ENCODE measurements at places on chromosomes 11 and 22. TPM values are rescaled to one million over a fixed set of nuclear protein-coding genes. Genes with fewer than 3 reads are reported as not detected.

DNA sequence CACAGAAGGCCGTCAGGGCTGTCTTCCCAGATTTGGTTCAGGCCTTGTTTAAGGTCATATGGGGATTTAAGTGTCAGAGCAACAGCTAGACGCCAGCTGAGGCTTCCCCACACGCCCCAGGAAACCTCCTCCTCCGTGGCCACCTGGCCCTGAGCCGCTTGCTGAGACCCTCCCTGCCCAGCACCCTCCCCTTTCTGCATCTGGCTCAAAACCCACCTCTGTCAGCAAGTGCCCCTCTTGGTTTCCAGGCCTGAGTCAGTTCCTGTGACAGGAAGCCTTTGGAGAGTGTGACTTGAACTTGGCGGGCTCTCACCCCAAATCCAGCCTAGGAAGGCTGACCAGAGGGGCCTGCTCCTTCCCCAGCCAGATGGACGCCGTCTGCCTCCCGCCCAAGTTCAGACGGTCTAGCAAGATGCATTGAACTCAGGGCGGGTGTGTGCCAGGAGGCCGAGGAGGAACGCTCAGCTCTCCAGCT lies 561 bp downstream of the FXYD2 start:
- peaks cover 30% of the 10 kb centered on the region for H3K4me1 ChIP-seq
- peak overlapping the region; percentile 94 for H3K27ac ChIP-seq
- no peaks in the 10 kb centered on the region for H3K36me3 ChIP-seq
- no peak overlapping the region for H3K4me3 ChIP-seq

DNA sequence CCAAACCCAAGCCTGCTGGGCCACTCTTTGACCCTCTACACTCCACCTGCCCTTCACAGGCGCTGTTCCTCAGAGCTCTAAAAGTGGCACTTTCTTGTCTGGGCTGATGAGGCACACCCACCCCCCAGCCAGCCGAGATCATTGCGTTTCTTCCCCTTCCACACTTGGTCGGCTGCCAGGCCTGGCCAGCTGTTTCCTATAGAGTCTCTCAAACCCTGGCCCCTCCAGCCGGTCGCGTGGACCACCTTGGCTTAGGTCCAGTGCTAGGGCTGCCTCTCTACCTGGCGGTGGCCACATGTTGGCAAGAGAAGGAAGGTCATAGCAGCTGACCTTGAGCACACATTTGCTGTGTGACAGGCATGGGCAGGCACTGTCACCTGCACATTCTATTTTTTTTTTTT lies 60.6 kb downstream of the PPP6R2 start:
- peaks cover 21% of the 10 kb centered on the region for H3K4me1 ChIP-seq
- H3K27me3 ChIP-seq: no peaks in the 10 kb centered on the region
- H3K36me3 ChIP-seq: peaks cover 11% of the 10 kb centered on the region
- H3K27ac ChIP-seq: no peak overlapping the region
- DNase-seq: peak; percentile 87

DNA sequence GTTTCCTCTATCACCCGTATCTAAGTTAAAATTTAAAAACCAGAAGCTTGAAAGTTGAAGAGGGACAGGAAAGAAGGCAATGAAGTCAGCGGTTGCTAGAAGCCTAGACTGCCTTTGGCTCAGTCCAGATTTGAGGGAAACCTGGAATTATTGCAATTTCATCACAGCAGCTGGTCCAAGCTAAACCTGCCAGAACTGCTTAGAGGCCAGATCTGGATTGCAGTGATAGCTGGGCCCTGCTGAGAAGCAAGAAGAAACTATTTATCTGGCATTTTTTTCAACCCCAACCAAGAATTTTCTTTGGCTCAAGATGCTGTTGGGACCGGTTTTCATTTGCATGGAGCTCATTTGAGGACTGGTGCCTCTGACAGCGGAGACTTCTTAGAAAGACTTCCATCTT lies 121.5 kb upstream of the TEAD1 start:
- H3K27me3 ChIP-seq: peaks cover 8% of the 10 kb centered on the region
- no peaks in the 10 kb centered on the region for H3K36me3 ChIP-seq
- no peaks in the 10 kb centered on the region for H3K4me1 ChIP-seq
- no peak overlapping the region for H3K4me3 ChIP-seq
- H3K27ac ChIP-seq: no peak overlapping the region

DNA sequence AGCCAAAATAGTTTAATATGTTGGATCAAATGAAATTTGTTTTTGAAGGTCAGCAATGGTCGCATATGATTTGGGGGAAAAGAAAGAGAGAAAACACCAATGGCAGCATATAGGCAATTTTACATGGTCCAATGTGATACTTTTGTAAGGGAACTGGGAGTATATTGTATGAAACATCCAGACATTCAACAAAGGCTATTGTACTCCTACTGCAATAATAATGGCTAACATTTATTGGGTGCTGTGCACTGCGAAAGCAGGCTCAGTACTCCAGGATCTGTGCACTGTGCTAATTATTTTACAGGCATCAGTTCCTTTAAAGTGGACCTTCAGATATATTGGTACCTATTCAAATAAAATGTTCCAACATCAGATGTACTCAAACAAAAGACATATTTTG lies 5.9 kb upstream of the OR10V1 start:
- no peak overlapping the region for H3K27ac ChIP-seq
- DNase-seq: no peak
- H3K4me3 ChIP-seq: no peak overlapping the region
- H3K27me3 ChIP-seq: peaks cover 2% of the 10 kb centered on the region

- peaks cover 3% of the 10 kb centered on the region for H3K36me3 ChIP-seq
- H3K4me3 ChIP-seq: no peak overlapping the region
- H3K4me1 ChIP-seq: no peaks in the 10 kb centered on the region
- no peaks in the 10 kb centered on the region for H3K27me3 ChIP-seq
These were observed 87.8 kb downstream of the CWC15 start for GRCh38 chr11:94885581-94885980.

- H3K4me3 ChIP-seq: no peak overlapping the region
- peaks cover 12% of the 10 kb centered on the region for H3K27me3 ChIP-seq
- no peak for DNase-seq
- no peak overlapping the region for H3K27ac ChIP-seq
- H3K36me3 ChIP-seq: no peaks in the 10 kb centered on the region
- no peaks in the 10 kb centered on the region for H3K4me1 ChIP-seq
These were observed 61.4 kb upstream of the SYT13 start for GRCh38 chr11:45347348-45348082.

- H3K4me1 ChIP-seq: peaks cover 18% of the 10 kb centered on the region
- H3K4me3 ChIP-seq: no peak overlapping the region
- H3K27ac ChIP-seq: no peak overlapping the region
These were observed 19.0 kb upstream of the TP53AIP1 start for GRCh38 chr11:128961645-128962044.

DNA sequence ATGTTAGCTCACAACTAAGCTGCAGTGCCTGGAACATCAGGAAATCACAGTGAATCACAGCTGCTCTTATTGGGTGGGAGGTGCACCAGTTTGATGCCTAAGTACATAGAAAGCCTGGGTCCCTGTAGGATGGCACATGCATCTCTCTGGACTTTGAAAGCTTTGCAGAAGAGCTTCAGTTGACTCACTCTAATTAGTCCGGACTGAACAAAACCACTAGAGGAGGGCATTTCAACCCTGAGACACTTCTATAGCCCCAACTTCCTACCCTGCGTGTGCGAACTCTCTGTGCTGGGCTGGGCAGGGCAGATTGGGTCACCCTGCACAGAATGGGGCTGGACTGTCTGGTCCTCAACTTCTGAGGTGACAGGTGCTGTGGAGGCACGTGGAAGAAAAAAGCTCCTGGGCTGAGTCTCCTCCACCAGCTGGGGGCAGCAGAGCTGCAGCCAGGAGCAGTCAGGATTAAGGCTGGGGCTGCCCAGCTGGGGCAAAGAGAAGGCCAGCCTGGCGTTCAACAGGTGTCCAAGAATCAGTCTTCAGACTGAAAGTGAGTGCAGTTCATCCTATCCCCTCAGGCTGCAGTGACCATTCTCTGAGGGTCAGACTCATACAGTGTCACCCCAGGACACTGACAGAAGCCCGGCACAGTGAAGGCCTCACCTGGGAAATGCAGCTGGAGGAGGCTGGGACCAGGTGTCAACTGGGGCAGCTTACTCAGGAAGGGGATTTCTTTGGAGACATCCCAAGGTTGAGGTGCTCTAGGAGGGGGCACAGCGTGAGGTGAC lies 22.1 kb downstream of the GGTLC2 start:
- peak; percentile 10 for DNase-seq
- no peaks in the 10 kb centered on the region for H3K36me3 ChIP-seq
- no peak overlapping the region for H3K27ac ChIP-seq
- H3K27me3 ChIP-seq: peaks cover 1% of the 10 kb centered on the region

DNA sequence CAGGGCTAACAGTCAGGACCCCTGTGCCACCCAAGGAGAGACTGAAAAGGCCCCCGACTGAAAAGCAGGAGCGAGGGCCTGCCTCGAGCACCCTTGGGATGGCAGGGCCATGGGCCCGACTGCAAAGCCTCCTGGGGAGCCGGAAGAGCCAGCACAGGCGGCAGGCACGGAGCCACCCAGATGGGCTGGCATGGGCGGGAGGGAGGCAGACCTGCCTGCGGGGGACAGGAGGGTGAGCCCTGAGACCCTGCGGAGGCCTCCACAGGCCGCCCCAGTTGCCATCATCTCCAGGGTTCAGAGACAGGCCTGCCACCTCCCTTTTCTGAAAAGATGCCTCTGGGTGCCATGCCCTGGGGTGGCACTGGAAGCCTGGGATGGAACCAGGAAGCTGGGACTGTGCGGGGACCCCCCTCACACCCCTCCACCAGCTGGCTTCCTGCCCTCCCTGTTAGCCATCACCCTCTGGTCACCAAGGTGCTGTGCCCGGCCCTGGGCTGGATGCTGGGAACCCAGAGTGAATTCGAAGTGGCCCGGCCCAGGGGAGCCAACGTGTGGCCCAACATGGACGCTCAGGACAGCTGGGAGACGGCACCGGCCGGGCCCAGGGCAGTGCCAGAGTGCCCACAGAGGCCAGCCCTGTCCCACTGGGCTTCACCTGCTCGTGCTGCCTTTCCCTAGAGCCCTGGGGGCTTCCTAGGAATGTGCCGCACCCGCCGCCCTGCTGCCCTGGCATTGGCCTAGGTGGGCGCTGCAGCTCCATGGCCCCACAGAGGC lies 13.8 kb downstream of the TSPAN32 start:
- H3K36me3 ChIP-seq: no peaks in the 10 kb centered on the region
- DNase-seq: no peak
- H3K4me3 ChIP-seq: no peak overlapping the region
- no peak overlapping the region for H3K27ac ChIP-seq

- no peak for DNase-seq
- no peaks in the 10 kb centered on the region for H3K4me1 ChIP-seq
- no peaks in the 10 kb centered on the region for H3K27me3 ChIP-seq
- no peak overlapping the region for H3K27ac ChIP-seq
These were observed 46.3 kb upstream of the CABP7 start for GRCh38 chr22:29673361-29674066.

DNA sequence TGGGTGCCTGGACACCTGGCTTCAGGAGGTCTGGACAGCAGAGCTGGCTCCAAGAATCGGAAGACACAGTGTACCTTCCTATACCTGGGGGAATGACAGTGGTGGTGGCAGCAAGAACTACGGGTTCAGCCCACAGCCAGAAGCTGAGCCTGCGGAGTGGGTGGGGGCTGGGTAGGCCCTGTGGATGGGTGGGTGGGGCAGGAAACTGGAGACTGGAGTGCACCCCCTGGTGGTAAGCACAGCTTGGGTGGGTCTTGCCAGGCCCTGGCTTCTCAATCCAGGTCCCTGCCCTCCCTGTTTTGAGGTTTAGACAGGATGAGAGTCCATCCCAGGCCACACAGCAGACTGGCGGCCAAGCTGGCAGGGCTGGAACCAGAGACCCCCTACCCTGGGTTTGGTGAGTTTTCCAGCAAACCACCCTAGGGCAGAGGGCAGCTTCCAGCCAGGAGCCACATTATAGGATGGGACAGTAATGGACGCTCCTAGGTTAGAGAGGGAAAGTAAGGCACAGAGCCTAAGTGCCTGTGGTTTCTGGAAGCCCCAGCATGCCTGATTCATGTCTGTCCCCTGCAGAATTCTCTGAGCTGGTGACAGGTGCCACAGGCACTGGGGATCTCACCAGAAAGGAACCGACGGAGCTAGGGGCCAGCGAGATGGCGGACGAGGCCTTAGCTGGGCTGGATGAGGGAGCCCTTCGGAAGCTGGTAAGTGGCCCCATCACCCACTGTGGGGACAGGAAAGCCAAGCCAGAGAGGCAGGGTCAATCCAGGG lies 1.7 kb downstream of the SMTN start:
- H3K27ac ChIP-seq: peak overlapping the region; percentile 96
- H3K27me3 ChIP-seq: no peaks in the 10 kb centered on the region
- H3K36me3 ChIP-seq: peaks cover 8% of the 10 kb centered on the region
- DNase-seq: peak; percentile 55

DNA sequence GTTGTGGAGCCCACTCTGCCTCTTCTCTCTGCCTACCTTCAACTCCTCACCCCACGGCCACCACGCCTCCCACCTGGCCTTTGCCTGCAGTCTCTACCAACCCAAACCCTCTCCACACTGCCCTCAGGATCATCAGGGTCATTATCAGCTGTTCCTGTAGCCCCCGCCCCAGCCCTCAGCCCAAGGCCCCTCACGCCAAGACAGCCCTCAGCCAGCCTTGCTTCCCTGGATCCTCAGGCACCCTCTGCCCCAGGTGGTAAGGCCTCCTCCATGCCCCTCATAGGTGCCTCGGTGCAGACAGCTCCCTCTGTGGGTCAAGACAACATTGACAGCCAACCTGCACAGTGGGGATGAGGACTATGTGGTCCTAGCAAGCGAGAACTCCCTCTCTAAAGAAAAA lies 1.7 kb downstream of the SBF1 start:
- H3K4me1 ChIP-seq: peaks cover 17% of the 10 kb centered on the region
- no peaks in the 10 kb centered on the region for H3K36me3 ChIP-seq
- no peak for DNase-seq
- no peak overlapping the region for H3K27ac ChIP-seq
- H3K27me3 ChIP-seq: no peaks in the 10 kb centered on the region
- no peak overlapping the region for H3K4me3 ChIP-seq

GRCh38 chr22:30780026-30780425 lies 85.4 kb downstream of the OSBP2 start:
- H3K4me1 ChIP-seq: peaks cover 3% of the 10 kb centered on the region
- H3K4me3 ChIP-seq: no peak overlapping the region
- H3K27ac ChIP-seq: no peak overlapping the region
- no peak for DNase-seq

GRCh38 chr11:119284344-119285157 lies 32.4 kb downstream of the MCAM start:
- no peaks in the 10 kb centered on the region for H3K4me1 ChIP-seq
- peak; percentile 39 for DNase-seq
- H3K27ac ChIP-seq: no peak overlapping the region
- H3K4me3 ChIP-seq: no peak overlapping the region

The EXPH5 gene
- total RNA-seq: 0.09 TPM

The ADM gene
- 36.7 TPM for total RNA-seq

The UVRAG gene
- 65.6 TPM for total RNA-seq

Data from endothelial cell of umbilical vein (primary cell).